ENCODE measurements at places on chromosomes 6 and 20.

- no peak for DNase-seq
Observed at GRCh38 chr6:70973604-70974003, 16.7 kb upstream of the B3GAT2 start.

DNA sequence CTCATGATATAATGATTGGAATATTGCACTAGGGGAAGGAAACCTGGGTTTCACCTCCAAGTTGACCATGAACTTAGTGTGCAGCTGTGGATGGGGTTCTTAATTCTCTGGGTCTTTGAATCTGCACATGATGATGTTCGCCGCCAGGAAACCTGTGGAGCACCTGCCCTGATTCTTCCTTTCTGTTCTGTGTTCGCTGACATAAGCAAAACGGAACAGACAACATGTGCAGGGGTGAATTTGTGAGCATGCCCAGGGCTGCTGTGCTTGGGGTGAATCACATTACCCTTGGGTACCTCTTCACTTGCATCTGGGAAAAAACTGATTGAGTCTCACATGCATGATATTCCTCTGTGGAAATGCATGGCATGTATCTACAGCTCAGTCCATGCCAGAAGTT is 48.8 kb downstream of the CAP2 start:
- DNase-seq, result no peak

DNA sequence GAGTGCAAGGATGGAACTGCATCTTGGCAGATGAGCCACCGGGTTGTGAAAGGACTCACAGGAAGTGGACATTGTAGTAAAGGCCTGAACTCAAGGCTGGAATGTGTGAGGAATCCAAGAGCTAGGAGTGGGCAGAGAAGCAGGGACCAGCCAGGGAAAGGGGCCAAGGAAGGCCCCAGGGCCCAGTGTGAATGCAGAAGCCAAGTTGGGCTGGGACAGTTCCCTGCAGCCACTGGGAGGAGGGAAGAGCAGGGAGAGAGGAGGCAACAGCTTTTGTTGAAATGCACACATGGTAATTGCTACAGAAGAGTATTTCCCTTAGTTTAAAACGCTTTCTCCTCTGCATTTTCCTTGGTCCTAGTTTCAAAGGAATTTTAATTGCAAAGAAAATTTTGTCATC is 34.6 kb downstream of the CDH22 start:
- no peak for DNase-seq

GRCh38 chr20:4635781-4636180 is 85.9 kb upstream of the PRND start:
- no peak for DNase-seq

DNA sequence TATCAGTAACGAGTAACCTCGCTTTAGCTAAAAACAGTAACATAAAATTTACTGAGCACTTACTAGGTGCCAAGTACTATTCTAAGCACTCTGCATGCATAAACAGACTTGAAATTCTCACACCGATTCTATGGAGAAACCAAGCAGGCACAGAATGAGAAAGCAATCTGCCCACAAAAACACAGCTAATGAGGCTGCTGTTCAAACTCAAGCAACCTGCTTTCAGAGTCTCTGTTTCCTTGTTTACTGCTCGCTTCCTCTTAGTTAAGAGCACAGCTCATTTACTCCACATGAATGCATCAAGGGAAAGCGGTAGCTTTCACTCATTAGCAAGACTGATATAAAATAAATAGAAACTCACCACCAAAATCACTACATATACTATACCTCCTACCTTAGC is 37.4 kb downstream of the PRKN start:
- DNase-seq, result no peak

- DNase-seq, result no peak
Observed at GRCh38 chr6:21246075-21246474, 347.5 kb upstream of the SOX4 start.

DNA sequence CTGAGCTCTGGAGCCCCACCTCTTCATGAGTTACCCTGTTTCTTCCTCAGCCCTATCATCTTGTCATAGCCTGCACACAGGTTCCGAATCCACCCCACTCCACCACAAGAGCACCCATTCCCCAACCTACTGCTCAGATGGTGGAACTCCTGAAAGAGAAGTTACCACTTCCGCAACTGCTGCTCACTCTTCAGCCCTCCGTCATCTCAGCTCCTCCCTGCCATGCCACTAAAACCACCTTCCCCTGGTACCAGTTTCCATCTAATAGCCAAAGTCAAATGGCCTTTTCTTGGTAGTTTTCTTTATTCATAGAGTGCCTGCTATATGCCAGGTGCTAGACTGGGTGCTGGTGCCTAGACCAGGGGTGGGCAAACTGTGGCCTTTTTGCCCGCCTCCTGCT is 3.9 kb downstream of the RAB22A start:
- no peak for DNase-seq

DNA sequence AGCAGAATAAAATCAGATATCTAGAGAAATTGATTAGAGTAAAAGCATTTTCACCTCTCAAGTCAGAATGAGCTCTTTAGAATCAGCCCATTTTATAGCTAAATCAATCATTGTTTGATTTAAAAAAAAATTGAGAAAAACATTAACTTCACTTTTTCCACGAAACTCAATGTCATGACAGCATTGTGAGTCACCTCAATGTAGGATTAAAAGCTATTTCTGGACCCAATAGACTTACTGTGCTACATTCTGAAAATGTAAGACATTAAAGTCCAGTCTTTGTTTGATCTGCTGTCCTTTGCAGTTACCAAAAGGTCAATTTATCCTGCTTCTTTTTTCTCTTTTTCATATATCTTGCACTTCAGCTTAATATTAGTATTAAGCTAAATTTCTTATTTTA is 519.4 kb upstream of the ZNF337 start:
- DNase-seq, result no peak

DNA sequence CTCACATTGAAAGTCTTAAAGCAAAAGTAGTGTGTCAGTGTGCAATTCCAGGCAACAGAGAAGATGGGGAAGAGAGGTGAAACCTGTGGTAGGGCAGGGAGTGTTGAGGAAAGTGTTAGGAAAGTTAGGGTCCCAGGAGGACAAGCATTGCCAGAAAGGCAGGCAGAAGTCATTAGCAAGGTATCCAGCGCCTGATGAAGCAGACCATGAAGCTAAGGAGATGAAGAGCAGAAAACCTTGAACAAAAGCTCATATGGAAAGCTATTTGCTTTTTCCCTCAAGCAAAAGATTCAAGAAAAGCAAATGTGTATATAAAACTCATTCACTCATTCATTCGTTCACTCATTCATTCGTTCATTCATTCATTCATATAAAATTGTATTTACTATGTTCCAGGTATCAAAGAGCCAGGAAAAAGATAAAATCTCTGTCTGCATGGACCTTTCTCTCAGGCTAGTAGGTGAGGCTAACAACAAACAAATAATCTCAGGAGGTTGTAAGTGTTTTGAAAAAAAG is 96.5 kb downstream of the ELOVL5 start:
- DNase-seq, result no peak
